ENCODE measurements at places on chromosomes 5 and 9. TPM values are rescaled to one million over a fixed set of nuclear protein-coding genes. Genes with fewer than 3 reads are reported as not detected.

- no peaks in the 10 kb centered on the region for H3K27me3 ChIP-seq
- no peak overlapping the region for H3K4me3 ChIP-seq
- no peaks in the 10 kb centered on the region for H3K36me3 ChIP-seq
Observed at GRCh38 chr9:110916403-110916802, 121.9 kb downstream of the LPAR1 start.

DNA sequence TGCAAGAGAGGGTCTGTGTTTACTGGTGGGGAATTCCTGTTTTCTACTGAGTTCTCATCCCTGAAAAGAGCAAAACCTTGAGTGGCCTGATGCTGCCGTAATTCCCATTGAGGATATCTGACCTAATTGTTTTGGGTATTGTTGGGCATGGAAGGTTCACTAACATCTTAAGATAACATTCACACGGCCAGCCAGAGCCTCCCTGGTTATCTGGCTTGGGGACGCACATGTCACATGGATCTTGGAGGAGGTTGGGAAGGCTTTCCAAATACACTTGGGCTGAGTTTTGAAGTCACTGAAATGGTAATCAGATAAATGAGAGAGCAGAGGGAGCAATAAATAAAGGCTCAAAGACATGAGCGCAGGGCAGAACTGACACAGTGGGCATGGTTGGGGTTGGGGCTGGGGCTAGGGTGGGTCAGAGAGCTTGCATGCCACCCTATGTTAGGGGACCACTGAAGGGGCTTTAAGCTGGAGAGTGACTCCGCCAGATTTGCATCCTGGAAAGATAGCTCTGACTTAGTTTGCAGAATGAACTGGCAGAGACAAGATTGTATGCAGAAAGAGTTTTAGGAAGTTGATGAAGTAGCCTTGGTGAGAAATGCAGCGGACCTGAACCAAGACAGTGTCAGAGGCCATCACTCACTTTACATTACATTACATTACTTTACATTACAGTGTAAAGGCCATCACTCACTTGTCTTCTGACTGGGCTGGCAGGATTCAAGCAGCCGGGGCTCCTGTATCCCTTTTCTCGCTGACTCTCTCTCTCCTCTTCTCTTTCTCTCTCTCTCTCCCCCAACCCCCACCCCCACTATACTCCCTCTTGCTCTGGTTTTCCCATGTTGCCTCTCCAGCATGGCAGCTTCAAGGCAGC is 24.2 kb downstream of the SLC1A1 start:
- no peak overlapping the region for H3K4me3 ChIP-seq
- DNase-seq, result no peak
- H3K27ac ChIP-seq, result no peak overlapping the region
- H3K27me3 ChIP-seq, result no peaks in the 10 kb centered on the region
- H3K4me1 ChIP-seq, result peaks cover 9% of the 10 kb centered on the region

- no peaks in the 10 kb centered on the region for H3K27me3 ChIP-seq
- H3K27ac ChIP-seq, result no peak overlapping the region
- H3K4me1 ChIP-seq, result peaks cover 20% of the 10 kb centered on the region
- H3K36me3 ChIP-seq, result no peaks in the 10 kb centered on the region
Observed at GRCh38 chr5:91139572-91140200, 243.4 kb downstream of the ARRDC3 start.

- no peaks in the 10 kb centered on the region for H3K36me3 ChIP-seq
- no peak for DNase-seq
- H3K27ac ChIP-seq, result no peak overlapping the region
Observed at GRCh38 chr9:93620041-93620506, 43.7 kb downstream of the PHF2 start.

Gene EFNA5
- 3.4 TPM for total RNA-seq

Gene NAIF1
- total RNA-seq, result 4.9 TPM

Gene SLC36A3
- total RNA-seq, result not detected

Gene PSAT1
- total RNA-seq, result 49.3 TPM
